ENCODE measurements at places on chromosomes 1 and 21.

DNA sequence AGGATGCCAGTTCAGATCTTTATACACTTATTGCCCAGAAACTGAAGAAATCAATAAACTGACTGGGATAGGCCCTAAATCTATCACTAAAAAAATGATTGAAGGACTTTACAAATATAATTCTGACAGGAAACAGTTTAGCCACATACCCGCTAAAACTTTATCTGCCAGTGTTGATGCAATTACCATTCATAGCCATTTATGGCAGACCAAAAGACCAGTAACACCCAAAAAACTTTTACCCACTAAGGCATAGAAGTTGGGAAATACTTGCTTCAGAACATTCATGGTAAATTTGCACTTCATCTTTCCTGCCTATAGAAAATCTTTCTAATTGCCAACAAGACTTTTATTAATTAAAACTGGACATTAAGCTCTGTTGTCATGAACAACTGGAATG is 15.0 kb upstream of the GPR25 start:
- DNase-seq: no peak
- peaks cover 10% of the 10 kb centered on the region for H3K4me1 ChIP-seq
- H3K27me3 ChIP-seq: peaks cover 6% of the 10 kb centered on the region

GRCh38 chr1:54120698-54121481 is 31.9 kb downstream of the CDCP2 start:
- H3K36me3 ChIP-seq: no peaks in the 10 kb centered on the region
- peaks cover 4% of the 10 kb centered on the region for H3K4me1 ChIP-seq
- no peaks in the 10 kb centered on the region for H3K27me3 ChIP-seq
- peak overlapping the region; percentile 71 for H3K4me3 ChIP-seq
- H3K27ac ChIP-seq: no peak overlapping the region

DNA sequence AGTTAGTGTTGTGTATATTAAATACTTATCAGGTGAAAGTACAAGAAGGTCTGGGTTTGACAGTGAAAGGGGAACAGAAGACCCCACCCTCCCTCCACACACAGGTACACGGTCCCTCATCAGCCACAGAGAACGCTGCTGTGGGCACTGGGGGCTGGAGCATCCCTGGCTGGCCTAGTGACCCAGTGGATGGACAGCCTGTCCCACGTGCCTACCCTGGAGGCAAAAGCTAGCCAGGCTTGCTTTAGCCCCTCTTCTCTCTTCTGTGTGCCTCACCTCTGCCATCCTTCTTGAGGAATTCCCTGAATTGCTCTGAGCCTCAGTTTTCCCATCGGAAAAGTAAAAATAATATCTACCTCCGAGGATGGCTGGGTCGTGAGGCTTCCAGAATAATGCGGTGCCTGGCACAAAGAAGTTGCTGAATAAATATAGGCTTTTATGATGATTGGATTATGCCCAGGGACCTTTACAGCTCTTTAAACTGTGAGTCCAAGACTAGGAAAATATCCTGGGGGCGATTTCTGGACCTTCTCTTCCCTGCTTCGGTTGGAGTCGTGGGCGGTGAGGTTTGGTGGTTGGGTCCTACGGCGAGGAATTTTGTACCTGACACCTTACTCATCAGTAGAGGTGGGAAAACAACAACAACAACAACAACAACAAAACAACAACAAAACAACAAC is 918 bp downstream of the IFNLR1 start:
- peaks cover 2% of the 10 kb centered on the region for H3K36me3 ChIP-seq
- no peaks in the 10 kb centered on the region for H3K27me3 ChIP-seq
- peaks cover 62% of the 10 kb centered on the region for H3K4me1 ChIP-seq
- peak overlapping the region; percentile 25 for H3K27ac ChIP-seq

DNA sequence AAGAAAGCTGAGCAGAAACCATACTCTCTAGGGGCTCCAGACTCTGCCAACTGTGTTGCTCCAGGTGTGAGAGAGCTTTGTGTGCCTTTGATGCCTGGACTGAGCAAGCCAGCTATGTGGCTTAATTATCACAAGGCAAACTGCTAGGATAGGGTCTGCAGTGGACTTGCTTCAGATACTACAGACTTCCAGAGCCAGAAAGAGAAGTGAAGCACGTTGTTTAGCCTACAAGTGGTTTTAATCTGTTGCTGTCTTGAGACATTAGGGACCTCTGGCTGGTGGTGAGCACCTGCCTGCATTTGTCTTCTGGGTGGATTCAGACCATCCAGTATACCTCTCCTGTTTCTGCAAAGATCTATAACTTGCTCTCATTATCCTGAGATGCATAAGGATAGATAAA is 353.4 kb upstream of the PLXNA2 start:
- H3K27ac ChIP-seq: no peak overlapping the region
- no peak for DNase-seq
- H3K4me3 ChIP-seq: no peak overlapping the region
- no peaks in the 10 kb centered on the region for H3K4me1 ChIP-seq
- H3K27me3 ChIP-seq: peaks cover 15% of the 10 kb centered on the region

GRCh38 chr1:163068716-163069115 is 445 bp upstream of the RGS4 start:
- no peak overlapping the region for H3K27ac ChIP-seq
- DNase-seq: no peak
- H3K27me3 ChIP-seq: peaks cover 46% of the 10 kb centered on the region
- H3K36me3 ChIP-seq: no peaks in the 10 kb centered on the region
- no peak overlapping the region for H3K4me3 ChIP-seq
